ENCODE measurements at places on chromosomes 1 and 21.

DNA sequence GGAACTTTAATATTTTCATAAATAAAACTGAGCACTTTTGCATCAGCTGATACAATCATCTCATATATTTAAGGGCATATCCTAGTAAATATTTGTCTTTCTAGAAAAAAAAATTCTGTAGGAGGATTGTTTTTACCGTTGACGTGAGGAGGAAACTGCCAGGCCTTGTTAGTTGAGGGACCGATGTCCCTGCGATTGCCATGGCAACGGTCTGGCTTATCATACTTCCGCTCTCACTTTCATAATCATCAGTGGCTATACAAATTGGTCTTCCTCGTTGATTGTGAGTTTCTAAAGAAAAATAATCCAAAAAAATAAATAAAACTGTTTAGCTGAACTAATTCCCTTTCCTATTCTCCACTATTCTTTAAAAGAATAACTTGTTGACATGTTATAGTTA lies 69.3 kb upstream of the ANGPTL3 start:
- DNase-seq, result peak; percentile 1

DNA sequence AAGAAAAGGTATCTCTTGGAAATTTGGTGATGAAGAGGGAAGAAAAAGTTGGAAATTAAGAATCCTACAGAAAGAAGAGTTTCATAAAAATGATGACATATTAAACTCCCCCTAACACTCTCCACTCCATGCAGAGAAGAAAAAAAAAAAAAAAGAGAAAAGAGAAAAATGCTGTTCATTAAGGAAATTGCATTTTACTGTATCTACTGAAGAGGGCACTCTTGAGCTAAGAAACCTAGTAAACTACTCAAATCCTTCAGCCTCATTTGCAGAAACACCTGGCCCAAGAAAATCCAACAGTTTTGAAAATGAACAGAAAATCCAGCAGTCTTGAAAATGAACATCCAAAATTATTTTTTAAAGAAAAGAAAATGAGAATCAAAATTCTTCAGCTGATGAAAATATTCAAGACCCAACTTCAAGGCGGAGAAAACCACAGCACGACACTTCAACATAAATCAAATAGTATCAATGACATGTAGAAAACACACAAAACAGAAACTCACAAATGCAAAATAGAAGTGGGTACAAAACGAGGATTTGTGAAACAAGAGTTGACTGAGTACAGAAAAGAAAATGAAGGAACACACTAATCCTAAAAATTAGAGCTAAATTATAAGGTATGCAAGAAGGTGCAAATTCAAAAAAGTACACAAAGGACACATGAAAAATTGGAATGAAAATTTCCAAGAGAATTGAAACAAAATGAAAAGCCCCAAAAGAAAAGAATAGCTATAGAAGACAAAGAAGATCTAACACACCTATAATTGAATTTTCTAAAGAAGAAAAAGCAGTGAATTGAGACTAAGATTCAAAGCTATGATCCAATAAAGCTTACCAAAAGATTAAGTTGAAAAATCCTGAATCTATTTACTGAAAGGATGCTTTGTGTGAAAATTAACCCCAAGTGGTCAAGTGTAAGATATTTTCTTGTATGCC lies 73.2 kb upstream of the DNAJC6 start:
- no peak for DNase-seq

DNA sequence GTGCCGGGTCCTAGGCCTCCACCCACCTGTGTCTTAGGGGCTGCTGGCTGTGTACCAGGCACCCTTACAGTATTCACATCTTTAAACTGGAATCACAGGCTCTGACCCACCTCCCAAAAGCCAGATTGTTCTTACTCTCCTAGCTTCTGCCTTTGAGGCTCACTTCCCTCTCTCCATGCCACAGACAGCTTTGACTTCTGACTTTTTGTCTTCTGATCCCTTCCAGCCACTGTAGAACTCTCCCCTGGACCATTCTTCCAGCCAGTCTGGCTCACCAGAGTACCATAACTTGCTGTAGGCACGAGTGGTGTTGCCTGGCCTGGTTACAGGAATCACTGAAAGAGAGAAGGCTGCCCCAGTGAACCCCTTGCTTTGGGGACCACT lies 58.1 kb upstream of the STUM start:
- DNase-seq, result no peak

GRCh38 chr1:116268211-116268610 lies 104.8 kb upstream of the ATP1A1 start:
- no peak for DNase-seq

GRCh38 chr1:221806984-221807383 lies 65.1 kb upstream of the DUSP10 start:
- no peak for DNase-seq

GRCh38 chr1:39507230-39507928 lies 15.9 kb downstream of the BMP8A start:
- no peak for DNase-seq

DNA sequence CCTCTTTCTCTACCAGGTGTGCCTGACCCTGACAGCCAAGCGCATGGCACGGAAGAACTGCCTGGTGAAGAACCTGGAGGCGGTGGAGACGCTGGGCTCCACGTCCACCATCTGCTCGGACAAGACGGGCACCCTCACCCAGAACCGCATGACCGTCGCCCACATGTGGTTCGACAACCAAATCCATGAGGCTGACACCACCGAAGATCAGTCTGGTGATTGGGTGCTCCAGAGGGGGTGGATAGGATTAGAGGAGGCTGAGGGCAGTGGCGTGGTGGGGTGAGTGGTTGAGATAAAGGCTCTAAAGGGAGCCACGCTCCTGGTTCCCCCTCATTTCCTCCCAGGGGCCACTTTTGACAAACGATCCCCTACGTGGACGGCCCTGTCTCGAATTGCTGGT lies 13.1 kb downstream of the ATP1A2 start:
- DNase-seq, result no peak

DNA sequence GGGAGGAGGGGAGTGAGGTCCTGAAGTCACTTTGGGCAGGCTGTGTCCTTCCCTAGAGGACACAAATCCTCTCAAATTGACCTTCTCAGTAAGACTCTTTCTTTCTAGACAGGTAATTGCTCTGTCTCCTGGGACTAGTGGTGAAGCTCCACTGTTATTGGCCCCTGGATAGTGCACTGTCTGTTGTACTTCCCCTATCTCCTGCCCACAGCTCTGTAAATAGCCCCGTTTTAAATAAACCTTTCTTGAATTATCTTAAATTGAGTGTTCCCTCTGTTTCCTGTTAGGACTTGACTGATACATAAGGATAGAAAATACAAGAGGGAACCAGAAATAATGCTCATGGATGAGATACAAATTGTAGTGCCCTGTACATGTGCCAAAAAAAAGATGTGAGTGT lies 229.5 kb upstream of the USP24 start:
- no peak for DNase-seq

DNA sequence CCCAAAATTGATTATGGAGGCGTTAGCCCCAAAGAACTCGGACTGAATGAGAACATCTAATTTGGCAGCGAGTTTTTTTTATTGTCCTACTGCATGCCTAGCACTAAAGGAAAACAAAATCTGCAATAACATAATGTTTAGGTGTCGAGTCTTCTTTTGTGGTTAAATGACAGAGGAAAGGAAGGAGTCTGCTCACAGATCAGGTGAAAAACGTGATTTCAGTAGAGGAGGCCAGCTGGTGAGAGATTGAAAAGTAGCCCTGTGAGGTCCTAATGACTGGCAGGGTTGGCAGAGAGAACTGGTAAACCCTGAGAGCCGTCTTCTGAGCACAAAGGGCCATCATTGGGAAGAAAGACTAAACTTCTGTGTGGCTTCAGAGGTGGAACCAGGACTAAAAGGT lies 24.2 kb downstream of the WDTC1 start:
- no peak for DNase-seq

- no peak for DNase-seq
Measured at GRCh38 chr1:9343269-9343668, 50.6 kb downstream of the SPSB1 start.

GRCh38 chr1:30871276-30871871 lies 37.2 kb downstream of the SDC3 start:
- DNase-seq, result no peak

DNA sequence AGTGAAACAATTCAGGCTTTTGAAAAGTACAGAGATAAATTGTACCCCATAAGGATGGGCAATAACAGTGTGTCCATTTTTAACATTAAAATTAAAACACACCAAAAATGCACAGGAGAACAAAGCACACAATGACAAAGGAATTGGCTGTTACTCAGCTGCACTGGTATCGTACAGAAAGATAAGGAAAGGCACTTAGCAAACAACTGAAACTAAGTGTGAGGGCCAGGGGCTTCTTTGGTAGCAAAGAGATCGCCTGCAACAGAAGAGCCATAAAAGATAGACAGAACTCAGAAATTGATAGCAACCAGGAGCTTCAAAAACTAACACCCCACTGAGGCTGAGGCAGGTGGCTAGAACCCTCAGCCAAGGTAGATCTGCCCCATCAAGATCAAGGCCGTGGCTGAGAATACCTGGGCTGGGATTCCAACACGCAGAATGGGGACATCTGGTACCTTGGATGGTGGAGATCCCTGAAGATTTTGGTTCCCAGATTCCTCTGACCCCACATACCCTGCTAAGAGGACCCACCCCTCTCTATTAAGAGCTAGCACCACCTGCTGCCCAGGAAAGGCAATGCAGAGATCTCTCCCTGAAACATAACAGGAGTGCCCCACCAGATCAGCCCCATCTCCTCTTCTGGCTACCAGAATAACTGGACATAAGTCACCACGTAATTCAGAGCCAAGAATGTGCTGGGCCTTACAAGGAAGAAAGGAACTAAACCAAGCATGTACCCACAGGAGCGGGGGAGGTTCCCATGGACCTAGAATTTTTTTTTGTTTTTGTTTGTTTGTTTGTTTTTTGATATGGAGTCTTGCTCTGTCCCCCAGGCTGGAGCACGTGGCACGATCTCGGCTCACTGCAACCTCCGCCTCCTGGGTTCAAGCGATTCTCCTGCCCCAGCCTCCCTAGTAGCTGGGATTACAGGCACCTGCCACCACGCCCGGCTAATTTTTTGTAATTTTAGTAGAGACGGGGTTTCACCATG lies 16.2 kb downstream of the PLEKHO1 start:
- DNase-seq, result peak; percentile 36

DNA sequence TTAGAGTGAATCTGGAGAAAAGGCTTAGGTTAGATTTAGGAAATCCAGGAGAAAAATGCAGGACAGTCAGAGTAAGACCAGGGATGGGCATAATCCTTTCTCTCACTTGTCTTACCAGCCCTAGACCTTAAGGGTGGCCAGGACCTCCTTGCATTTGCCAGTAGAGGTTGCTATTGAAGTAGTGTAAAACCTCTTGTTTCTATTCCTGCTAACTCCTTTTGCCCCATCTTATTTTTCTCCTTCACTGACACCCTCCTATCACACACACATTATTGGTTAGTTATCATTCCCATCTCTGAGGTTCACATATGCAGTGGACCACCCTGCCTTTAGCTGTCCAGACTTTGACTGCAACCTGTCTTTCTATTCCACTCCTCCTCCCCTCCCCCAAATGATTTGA lies 75.0 kb upstream of the MACF1 start:
- no peak for DNase-seq

DNA sequence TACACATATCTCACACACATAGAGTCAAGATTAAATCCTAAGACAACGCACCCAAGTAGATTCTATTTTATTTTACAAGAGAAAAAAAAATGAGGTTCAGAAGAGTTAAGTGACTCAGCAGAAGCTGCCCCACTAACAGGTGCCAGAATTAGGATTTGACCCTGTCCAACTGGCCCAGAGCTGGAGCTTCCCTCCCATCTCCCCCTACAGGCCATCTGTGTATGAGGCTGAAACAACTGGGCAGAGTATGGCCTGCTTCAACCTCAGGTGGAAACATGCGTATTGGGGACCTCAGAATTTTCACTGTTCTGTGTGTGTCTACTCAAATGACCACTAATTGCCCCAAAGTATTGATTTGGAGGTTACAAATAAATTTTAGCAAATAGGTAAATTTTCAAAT lies 29.9 kb downstream of the PSMG1 start:
- no peak for DNase-seq

GRCh38 chr21:35159881-35160280 lies 110.8 kb upstream of the RUNX1 start:
- DNase-seq, result no peak

GRCh38 chr1:85449356-85449755 lies 15.6 kb downstream of the DDAH1 start:
- no peak for DNase-seq

DNA sequence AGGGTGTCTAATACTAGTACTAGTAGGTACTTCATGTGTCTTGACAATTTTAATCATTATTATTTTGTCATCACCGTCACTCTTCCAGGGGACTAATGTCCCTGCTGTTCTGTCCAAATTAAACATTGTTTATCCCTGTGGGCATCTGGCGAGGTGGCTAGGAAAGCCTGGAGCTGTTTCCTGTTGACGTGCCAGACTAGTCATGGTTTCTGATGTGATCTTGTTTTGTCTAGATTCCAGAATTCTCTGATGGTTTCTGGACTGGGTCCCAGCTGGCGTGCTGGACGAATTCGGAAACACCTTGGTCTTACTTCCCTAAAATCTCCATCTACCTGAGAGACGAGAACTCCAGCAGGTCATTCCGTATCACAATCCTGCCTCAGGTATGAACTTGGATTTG lies 66.1 kb upstream of the FAM3B start:
- no peak for DNase-seq

- DNase-seq, result no peak
Measured at GRCh38 chr1:116739371-116740012, 14.7 kb upstream of the CD2 start.

DNA sequence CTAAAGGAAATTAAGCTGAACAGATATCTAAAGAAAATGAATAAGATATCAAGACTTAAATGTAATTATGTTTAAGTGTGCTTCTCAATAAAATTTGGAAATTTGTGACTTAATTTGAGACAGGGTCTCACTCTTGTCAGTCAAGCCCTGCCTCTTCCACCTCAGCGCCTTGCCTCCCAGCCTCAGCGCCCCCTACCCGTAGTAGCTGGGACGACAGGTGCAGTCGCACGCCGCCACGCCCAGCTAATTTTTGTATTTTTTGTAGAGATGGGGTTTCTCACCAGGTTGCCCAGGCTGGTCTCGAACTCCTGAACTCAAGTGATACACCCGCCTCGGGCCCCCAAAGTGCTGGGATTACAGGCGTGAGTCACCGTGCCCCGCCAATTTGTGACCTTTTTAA lies 117.0 kb downstream of the CLEC20A start:
- no peak for DNase-seq

DNA sequence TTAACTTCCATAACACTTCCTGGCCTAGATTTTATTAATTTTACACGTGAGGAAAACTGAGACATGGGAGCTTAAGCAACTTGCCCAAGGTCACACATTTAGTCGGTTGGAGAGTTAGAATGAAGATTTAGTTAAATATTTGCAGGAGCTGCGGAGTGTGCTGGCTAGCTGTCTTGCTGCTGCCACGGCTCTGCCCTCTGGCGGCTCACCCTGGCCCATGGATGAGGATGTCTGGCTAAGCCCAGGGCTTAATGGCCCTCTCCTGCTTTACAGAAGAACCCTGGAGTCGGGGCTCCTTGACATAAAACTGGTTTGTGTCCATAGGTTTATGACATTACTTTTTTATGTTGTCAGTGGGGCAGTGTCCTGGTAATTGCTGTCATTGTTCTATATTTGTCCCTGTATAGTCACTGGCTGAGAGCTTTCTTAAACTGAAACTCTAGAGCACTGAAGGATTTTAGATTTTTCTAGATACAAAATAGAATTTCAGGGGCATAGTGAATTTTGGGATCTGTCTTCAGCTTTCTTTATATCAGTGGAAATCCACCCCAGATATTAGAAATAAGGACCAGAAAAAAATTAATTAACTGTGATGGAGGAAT lies 88.9 kb upstream of the WLS start:
- no peak for DNase-seq

GRCh38 chr1:112906150-112906698 lies 49.8 kb downstream of the SLC16A1 start:
- DNase-seq, result no peak
